ENCODE measurements at places on chromosomes 2 and 18.

- no peak for DNase-seq
These were observed 51.0 kb upstream of the B3GNT2 start for GRCh38 chr2:62144689-62145477.

GRCh38 chr2:188122985-188123384 lies 168.7 kb upstream of the GULP1 start:
- no peak for DNase-seq

DNA sequence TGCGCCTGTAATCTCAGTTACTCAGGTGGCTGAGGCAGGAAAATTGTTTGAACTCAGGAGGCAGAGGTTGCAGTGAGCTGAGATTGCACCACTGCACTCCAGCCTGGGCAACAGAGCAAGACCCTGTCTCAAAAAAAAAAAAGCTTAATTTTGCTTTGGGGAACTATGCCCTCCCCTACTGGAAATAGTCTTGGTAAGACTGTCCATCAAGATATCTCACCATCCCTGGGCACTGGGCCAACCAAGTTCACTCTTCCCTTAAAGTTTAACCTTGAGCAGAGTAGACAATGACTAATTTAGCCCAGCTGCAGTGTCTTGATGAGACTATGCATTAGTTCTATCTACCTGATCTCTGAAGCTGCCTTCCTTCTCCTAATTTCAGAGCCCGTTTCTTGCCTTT lies 44.7 kb downstream of the ASXL2 start:
- DNase-seq: no peak

DNA sequence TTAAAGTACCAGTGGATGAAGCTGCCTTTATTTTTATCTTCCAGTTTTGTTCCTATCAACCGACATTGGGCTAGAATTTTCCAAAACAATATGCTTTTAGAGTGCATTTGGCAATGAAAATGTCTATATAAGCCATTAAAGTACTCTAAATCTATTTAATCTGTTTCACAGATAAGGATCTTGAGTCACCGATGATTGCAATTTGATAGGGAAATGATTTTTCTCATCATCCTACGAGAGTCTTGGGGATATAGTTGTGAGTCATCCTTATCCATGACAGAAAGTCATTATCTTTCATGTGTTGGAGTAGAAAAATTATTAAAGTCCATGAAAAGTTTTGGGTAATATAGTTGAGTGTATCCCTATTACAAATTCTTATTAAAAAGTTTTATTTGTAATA lies 26.1 kb downstream of the SLC39A10 start:
- DNase-seq: no peak

- DNase-seq: no peak
These were observed 19.8 kb downstream of the BIN1 start for GRCh38 chr2:127086990-127087790.

- DNase-seq: no peak
These were observed 68.2 kb downstream of the MAIP1 start for GRCh38 chr2:200023570-200023969.

DNA sequence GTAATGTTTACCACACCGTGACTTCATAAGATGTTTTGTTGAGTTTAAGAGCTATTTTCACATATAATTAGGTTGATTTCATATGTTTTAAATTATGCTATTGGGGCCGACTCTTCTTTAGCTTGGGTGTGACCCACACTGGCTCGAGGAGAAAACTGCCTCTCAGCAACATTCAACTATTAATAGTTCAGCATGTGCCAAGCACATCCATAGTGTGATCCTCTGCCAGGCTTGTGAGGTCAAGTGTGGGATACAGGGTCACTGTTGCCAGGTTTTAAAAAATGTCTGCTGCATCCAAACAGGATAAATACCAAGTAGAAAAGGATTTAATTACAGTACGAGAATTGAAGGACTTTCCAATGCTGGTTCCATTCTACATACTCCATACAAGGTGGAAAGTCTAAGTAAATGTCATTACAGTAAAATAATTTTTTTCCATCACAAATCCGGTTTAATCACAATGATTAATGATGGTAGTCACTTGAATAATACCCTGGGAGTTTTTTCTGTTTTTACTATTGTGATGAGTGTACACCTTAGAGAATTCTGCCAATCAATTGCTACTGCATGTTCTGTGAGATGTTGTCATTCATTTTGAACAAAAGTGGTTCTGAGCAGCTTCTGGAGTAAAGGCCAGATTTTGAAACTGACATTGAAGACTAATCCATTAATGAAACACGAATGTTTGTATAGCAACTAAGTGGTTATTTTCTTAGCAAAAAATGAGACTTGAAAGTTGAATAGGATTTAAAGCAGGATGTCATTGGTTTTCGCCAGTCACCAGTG lies 84.5 kb downstream of the ABI2 start:
- DNase-seq: no peak

Measured in pancreas (tissue), 10 donors.